Effector memory CD8-positive, alpha-beta T cell (primary cell): ENCODE measurements at places on chromosomes 16 and 17.
A peak's percentile ranks its signal among the peaks of the same experiment; 100 is the strongest.

DNA sequence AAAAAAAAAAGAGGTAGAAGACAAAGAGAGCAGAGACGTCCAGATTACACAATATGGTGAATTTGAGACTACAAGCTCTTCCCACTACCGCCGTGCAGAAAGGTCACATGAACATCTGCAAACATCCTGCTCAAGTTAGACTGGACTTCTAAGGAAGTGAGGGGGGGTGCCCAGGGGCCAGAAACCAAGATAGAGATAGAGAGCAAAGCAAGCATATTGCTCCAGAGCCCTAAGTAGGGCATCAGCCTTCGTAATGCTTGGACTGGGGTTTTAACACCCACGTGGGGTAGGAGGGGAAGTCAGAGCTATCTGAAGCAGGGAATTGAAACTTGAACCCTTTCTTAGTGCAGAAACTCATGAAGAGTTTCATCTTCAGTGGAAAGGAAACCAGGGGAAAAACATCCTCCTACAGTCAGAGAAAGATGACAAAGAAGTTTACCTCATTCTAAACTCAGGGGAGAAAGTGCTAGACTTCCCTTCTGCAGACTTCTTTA is 8.7 kb downstream of the CLEC19A start:
- no peak for DNase-seq

GRCh38 chr17:51398687-51399086 is 138.3 kb downstream of the UTP18 start:
- DNase-seq, result no peak

GRCh38 chr16:15415511-15415985 is 18.8 kb upstream of the BMERB1 start:
- no peak for DNase-seq

- DNase-seq, result no peak
Observed at GRCh38 chr17:28749516-28750177, 5.8 kb downstream of the TRAF4 start.

DNA sequence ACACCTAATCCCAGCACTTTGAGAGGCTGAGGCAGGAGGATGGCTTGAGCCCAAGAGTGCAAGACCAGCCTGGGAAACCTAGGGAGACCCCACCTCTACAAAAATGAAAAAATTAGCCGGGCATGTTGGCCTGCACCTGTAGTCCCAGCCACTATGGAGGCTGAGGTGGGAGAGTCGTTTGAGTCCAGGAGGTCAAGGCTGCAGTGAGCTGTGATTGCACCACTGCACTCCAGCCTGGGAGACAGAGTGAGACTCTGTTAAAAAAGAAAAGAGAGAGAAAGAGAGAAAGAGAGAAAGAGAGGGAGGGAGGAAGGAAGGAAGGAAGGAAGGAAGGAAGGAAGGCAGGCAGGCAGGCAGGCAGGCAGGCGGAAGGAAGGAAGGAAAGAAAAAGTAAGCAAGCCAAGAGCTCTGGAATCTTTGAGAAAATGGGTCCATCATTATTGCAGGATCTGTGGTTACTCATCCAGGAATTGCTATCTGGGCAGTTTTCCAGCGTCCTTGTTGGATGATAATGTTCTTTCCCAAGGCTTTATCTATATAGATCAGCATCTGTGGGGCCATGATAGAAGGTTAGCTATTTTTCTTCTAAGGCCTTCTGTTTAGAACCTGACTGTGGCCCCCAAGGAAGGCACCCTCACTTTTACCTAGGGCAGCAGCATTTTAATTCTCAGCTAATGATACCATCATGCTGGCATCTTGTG is 533.2 kb upstream of the CDH5 start:
- no peak for DNase-seq

DNA sequence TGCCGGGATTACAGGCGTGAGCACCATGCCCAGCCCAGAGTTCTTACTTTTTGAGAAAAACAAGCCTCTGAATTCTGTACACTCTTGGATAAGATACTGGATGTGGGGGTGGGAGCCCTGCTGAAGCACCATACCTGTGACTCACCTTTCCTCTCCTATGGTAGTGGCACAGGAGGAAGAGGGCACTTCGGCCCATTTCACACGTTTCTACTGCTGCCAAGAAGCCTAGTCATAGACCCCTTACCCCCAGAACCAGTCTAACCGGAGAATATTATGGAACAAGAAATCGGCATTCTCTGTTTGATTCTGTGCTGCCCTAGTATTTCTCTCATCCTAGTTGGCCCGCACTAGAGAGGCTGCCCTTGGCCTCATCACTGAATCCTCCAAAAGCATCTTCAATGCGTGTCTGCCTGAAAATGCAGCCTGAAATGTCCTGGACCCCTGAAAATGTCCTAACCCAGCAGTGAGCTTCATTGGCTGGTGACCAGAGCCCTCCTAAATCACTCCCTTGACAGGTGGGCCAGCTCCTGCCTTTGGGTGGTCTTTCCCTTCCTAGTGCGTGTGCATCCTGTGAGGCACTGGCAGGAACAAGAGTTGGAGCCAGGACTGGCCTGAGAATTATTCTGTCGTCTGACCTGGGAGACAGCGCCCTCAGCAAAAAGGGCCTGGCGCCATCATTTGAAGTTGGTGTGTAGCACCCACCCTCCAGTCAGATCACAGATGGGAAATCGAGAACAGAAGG is 37.9 kb downstream of the NDEL1 start:
- no peak for DNase-seq

DNA sequence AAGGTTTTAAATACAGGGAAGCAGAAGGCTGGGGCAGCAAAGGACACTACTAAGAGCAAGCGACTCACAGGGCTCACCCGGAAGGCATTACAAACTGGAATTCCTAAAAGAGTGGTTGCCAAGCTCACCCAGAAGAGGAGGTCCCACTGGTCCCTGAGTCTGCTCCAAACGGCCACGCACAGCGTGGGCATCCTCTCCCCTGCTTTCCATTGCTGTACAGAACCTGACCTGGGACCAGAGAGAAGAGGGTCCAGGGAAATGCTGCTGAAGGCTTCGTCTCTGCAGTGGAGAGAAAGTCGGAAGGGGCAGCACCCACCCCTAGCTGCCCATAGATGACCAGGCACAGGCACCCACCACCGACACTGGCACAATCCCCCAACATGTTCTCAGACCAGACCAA is 67.2 kb downstream of the ADCY9 start:
- DNase-seq, result no peak

GRCh38 chr17:43671755-43672519 is 10.2 kb upstream of the MEOX1 start:
- no peak for DNase-seq

- DNase-seq, result peak; percentile 48
Observed at GRCh38 chr17:2023692-2024571, 1.2 kb downstream of the RTN4RL1 start.

DNA sequence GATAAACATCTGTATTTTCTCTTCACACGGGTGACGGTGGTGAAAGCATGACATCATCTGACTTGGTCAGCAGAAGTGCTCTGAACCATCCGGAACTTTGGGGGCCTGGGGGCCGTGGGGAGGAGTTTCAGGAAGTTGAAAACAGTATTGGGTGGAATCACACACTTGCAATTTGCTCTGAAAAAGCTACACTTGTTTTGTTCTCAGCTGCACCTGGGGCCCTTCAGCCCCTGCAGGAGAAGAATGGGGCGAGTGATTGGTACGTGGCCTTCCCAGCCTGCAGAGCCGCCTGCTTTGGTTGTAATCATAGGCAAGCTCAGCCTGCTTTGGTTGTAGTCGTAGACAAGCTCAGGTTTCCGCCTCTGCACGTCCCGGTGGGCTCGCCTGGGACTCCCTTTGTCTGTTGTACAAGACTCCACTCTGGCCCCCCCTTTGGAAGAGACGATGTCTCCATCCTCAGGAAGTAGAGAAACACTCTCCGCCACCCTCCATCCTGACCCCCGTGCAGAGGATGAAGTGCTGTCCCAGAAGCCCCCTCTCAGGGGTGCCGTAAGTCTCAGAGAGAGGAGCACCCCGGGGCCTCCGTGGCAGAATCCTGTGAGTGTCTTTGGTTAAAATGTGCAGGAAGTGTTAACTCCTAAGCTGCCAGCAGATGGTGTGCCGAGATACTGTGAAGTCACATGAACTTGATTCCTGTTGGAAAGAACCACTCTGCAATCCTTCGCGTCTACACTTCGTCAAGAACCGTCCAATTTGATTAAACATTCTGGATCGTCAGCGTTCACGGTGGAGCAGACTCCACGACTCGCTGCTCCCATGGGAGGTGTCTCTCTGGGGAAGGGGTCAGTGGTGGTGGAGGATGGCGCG is 5.4 kb downstream of the BANP start:
- peak; percentile 69 for DNase-seq
